GM06990 (cell line): ENCODE measurements at places on chromosomes 6 and 20.

GRCh38 chr6:47195011-47195650 is 114.6 kb downstream of the TNFRSF21 start:
- no peak for DNase-seq

DNA sequence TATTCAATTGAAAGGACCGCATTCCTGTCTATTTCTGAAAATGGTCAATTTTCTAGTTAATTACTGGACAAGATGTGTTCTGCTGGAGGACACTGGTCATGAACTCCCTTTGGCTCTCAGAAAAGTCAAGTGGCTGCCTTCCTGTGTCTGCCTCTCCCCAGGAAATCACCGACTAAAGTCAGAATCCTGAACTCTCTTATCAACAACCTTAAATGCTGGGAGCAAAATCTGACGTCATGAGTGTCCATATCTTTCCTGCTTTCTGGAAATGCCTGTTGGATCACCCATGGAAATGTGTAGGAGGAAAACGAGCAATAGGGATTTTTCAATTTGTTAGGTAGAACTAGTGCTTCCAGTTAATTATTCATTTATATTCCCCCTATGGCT is 53.5 kb upstream of the PLCB1 start:
- DNase-seq = no peak

DNA sequence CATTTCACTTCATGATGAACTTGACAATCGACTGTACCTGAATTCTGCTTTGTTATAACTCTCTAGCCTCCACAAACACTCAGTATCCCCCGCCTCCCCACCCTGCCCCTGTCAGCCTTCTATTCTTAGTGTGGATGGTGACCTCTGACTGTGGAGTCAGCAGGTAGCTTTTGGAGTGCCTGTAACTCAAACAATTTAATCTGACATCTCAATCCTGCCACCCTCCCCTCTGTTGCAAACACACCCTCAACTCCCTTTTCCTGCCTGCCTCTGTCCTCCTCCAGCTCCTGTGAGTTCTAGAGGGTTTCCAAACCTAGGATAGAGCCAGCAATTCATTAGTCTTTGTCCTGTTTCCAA is 20.3 kb downstream of the DAAM2 start:
- DNase-seq = no peak

GRCh38 chr6:92428448-92428847 is 990.9 kb downstream of the EPHA7 start:
- DNase-seq = no peak

GRCh38 chr6:158004701-158005095 is 23.0 kb downstream of the SYNJ2 start:
- no peak for DNase-seq

DNA sequence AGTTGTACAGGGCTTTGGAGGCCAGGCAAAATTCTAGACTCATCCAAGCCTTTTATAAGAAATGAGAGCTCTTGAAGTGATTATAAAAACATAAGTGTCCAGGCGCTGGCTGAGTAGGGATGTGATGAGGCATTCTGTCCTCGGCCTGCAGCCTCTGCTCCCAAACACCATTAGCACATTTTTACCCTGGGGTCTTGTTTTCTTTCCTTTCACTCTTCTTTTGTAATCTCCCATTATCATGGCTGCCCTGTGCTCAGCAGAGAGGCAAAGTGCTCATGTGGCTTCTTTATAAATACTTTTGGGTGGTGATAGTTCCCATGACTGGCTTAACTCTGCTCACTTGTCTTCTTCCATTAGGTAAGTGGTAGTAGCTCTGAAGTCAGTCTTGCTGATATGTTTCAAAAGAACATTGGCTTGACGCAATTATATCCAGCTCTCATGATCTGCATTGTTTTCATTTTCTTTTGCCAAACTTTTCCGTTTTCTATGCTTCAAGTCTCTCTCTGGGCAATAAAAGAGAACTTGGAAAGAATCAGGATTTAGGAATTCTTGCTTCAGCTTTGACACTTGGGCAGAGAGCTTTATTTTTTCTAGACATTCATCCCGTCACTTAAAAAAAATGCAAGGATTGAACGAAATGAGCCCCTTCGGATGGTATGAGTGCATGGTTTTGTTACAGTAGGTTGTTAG is 61.1 kb downstream of the CAP2 start:
- DNase-seq = no peak

DNA sequence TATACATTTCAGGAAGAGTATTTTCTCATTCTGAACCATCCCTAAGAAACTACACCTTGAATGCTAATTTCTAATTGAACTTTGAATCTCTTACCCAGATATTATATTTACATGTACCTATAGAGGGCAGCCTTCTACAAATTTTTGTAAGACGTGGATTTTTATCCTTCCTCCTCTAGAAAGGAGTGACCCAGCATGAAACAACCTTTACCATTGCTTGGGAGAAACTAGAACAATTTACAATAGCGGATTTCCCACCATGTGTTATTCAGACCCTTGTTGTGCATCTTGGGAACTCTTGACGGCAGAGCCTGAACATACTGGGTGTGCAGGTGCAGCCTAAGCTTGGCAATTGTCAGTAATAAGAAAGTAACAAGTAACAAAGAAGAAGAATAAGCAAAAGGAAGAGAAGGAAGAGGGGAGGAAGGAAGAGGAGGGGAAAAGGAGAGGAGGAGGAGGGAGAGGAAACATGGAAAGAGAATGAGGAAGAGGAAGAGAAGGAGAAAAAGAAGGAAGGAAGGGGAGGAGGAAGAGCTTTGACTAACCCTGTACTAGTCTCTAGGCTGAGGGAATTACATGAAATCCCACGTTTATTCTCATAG is 10.8 kb upstream of the TAAR1 start:
- peak; percentile 3 for DNase-seq

DNA sequence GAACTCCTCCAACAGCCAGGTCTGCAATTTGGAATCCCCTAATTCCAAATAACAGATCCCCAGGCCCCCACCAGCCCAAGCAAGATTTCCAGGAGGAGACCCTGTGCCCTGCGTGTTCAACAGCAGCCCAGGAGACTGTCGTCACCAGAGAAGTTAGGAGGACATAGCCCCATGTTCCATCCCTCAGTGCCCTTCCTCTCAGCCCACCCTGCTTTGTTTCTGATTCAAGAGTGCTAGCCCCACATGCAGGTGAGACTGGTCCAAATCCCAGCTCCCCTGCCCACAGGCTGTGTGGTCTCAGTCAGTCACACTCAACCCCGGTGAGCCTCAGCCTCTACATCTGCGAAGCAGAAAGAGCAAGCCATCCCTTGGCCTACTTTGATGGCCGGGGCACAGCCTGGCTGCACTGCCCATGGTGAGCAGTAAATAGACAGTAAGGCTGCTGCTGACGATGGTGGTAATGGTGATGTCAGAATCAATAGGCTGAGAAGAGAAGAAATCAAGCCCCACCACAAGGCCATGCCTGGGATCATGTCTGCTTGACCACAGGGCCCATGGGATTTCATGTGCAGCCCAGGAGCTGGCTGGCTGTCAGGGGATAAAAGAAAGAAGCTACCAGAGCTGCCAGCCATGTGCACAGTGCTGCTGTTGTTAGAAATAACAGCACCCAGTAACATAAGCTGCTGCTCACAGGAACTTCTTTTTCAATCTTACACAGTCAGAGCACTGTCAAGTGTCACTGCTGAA is 51.5 kb upstream of the NXT1 start:
- DNase-seq = no peak

GRCh38 chr20:11186301-11187008 is 512.7 kb upstream of the JAG1 start:
- no peak for DNase-seq

GRCh38 chr20:50794846-50795634 is at the start of gene BCAS4:
Gene BCAS4, plus strand, starts transcription at chr20:50795061. Its CDS starts 23 bp downstream, at chr20:50795084.
- DNase-seq = peak; percentile 95

GRCh38 chr20:29741894-29742698 is 1515.4 kb upstream of the DEFB115 start:
- no peak for DNase-seq

DNA sequence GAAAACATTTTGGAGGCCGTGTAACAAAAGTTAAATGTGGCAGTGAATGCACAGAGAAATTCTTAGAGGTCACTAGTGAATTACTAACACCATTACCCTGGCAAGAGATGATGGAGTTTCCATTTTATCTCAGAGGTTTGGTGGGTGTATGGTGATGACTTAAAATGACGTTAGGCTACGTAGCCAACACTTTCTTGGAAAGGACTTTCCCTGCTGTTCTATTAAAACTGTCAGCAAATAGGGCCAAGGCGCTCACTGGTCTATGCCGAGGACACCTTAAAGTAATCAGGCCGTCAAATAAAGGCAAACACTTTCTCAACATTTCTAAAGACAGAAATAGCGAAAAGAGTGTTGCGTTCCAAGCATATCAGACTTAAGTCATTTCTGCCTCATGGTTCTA is 160.8 kb downstream of the GMPR start:
- DNase-seq = no peak

DNA sequence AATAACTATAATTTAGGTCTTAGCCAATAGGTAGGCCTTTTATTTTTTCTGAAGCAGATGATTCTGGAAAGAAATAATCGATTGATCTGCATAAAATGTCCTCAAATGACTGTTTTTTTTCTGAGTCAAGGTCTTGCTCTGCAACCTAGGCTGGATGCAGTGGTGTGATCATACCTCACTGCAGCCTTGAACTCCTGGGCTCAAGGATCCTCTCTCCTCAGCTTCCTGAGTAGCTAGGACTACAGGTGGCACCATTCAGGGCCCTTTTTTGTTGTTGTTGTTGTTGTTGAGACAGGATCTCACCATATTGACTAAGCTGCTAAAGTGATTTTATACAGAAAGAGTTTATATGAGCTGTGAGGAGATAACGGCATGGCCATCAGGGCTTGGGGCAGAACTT is 18.2 kb downstream of the GLYATL3 start:
- no peak for DNase-seq

- DNase-seq = no peak
Measured at GRCh38 chr20:34472246-34472925, 43.8 kb upstream of the DYNLRB1 start.

DNA sequence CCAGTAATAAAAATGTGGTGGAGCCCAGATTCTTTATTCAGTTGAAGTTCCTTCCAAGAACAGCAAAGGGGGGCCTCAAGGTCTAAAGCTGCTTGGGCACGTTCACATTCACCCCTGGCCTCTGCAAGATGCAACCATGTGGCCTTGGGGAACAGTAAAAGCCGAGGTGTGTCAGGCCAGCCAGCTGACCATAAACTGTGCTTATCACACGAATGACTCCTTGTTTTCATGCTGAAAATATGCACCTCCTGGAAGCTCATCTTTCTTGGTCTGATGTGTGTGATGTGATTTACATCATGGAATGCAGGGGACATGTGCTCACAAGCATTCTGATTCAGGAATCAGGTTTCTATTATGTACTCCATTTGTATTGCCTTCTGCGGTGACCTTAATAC is 211.6 kb upstream of the MARCKS start:
- DNase-seq = no peak

- no peak for DNase-seq
Measured at GRCh38 chr6:134480593-134480992, 162.7 kb upstream of the SGK1 start.

DNA sequence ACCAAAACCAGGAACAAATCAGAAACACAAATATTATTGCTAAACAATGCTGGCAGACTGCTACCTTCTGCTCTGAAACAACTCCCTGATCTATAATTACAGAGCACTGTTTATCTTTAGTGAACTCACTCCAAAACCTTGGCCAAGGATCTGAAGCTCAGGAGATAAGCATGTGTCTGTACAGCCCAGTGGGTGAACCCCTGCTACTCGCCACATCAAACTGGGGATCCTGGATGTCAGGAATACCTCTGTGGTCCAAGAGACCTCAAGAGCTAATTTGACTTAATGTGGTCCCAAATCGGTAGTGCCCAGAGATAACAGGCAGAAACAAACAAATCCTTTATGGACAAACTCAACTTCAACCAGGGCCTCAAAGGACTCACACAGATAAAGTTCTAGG is 381.8 kb downstream of the KIF16B start:
- no peak for DNase-seq

DNA sequence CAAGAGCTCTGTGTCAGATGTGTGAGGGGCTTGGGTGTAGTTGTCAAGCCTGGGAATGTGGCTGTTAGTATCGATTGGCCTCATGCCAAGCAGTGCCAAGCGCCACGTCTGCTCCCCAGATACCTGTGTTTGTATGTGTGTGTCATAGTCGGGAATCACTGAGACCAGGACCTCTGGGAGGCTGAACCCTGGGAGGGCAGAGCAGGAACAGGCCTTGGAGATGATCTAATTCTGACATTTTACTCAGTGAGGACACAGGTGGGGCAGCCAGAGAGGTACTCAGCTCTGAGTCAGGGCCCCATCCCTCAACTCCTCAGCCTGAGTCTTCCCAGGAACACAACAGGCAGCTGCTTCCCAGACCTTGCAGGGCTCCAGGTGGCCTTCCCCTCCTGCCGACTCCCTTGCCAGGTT is 51.2 kb upstream of the FANCE start:
- no peak for DNase-seq

DNA sequence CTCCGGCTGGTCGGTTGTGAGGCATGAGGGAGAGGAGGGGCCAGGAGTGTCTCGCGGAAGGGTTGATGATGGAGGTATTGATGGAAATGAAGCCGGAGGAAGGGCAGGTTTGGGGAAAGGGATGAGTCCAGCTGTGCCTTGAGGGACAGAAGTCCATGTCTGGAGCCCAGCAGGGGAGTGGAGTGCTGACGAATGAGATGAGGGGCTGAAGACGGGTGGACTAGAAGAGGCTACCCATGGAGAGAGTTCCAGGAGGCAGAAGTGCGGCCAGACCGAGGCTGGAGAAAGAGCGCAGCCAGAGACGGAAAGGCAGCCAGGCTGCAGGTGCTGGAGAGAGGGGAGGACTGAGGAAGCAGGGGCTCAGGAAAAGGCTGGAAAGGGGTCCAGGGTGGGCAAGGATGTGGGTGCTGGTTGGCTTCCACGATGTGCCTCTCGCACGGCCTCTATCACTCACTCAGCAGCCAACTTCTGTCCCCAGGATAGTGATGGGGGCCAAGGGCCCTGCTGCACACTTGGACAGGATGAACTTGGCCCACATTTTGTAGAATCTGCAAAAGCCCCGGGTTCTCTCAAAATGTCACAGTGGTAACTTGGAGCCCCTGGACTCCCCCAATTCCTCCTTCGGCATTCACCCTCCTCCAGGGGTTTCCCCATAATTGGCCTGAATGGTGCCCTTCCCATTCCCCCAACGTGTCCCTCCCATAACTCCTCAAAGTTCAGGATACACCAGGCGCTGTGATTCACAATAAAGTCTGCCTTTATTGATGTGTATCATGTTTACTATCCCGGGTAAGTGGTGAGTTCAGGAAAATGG is 627 bp upstream of the EIF6 start:
- no peak for DNase-seq

DNA sequence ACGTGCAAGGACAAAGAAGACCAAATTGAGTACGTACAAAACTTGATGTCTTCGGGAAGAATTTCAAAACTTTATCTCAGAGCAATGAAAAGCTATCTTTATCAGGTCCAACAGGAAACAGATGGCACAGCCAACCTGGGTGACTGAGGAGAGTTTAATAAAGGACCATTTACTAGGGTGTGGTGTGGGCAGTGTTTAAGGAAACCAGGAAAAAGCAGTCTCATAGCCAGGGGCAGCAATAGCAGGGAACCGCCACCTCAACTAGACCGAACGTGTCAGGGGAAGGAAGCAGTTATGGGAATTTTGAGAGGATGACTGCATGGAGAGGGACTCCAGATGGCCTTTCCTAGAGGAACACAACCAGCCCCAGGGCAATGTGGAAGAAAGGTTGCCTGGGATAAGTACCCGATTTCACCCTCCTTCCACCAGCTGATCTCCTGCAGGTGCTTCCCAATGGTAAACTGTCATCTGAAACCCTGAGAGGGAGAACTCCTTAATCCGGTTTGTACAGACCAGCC is 15.2 kb upstream of the TAAR5 start:
- no peak for DNase-seq

- no peak for DNase-seq
Measured at GRCh38 chr20:33753763-33754162, 22.0 kb downstream of the ZNF341 start.
